ENCODE measurements at places on chromosomes 7 and 10.
A peak's percentile ranks its signal among the peaks of the same experiment; 100 is the strongest.

DNA sequence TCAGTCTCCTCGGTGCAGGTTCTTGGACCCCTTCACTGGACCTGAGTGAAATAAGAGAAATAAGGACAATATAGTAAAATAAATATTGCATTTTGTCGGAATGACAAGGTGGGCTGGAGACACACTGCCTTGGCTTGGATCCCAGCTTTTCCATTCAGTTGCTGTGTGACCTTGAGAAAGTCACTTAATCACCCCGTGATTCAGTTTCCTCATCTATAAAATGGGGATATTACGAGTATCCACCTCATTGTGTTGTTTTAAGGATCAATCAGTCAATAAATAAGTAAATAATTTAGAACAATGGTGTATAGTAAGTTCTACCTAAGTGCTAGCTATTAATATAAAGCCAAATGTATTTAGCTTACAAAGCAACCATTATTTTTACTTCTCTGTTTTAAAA, 29.1 kb downstream of the HK1 start:
- no peak for DNase-seq

DNA sequence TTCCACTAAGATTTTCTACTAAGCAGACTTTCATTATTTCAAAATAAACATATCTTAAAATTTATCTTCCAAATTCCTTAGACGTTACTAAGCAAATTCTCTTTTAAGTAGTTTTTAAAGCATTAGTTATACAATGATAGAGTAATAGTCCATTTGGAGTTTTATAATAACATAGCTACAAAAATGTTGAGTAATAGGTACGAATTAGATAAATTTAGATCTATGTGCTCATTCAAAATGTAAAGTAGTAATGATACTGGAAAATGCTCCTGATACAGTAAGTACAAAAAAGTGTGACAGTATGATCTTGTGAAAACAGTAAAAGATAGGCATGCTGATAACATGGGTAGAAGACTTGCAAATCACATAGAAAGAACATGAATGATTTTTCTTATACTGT, 4.5 kb downstream of the DMTF1 start:
- DNase-seq: no peak

- DNase-seq: no peak
Observed at GRCh38 chr7:41247143-41247865, 455.6 kb downstream of the INHBA start.

GRCh38 chr7:18861514-18862118, 255.8 kb downstream of the TWIST1 start:
- DNase-seq: peak; percentile 54

GRCh38 chr10:80662429-80663261, 124.9 kb downstream of the SH2D4B start:
- peak; percentile 82 for DNase-seq

DNA sequence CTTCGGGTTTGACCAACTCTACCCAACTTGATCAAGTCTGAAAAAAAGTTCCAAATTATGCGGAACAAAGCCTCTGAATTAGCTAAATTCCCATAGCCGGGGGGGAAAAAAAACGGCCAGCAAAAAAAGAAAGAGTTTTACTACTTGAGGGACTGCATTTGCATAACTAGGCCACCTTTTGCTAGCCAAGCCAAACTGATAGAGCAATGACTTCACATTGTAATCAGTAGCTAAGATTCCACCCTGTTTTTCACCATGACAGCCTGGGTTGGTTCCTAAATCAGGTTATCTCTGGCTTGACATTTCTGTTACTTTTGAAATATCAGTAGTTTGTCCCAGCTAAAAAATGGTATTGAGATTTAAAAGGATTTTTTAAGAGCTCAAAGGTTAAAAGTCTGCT, 31.4 kb upstream of the CREB3L2 start:
- no peak for DNase-seq

Measured in suppressor macrophage treated with lipopolysaccharide for 1 hour (primary cell).